ENCODE measurements at places on chromosomes 3 and 15. TPM values are rescaled to one million over a fixed set of nuclear protein-coding genes. Genes with fewer than 3 reads are reported as not detected.

GOLGA6B gene
- 0.75 TPM for polyA plus RNA-seq

GUCA1C gene
- polyA plus RNA-seq, result not detected

ROBO2 gene
- polyA plus RNA-seq, result 2.2 TPM

UROC1 gene
- 0.10 TPM for polyA plus RNA-seq

C3orf18 gene
- 19.8 TPM for polyA plus RNA-seq

SLC38A3 gene
- 3.9 TPM for polyA plus RNA-seq
